ENCODE measurements at places on chromosomes 11 and 22.
A peak's percentile ranks its signal among the peaks of the same experiment; 100 is the strongest.

- H3K4me1 ChIP-seq: no peaks in the 10 kb centered on the region
- no peak overlapping the region for H3K4me3 ChIP-seq
- no peak overlapping the region for H3K27ac ChIP-seq
- H3K27me3 ChIP-seq: peaks cover 13% of the 10 kb centered on the region
- H3K36me3 ChIP-seq: no peaks in the 10 kb centered on the region
These were observed 27.9 kb upstream of the OAF start for GRCh38 chr11:120182790-120183491.

- no peak for DNase-seq
- no peak overlapping the region for H3K27ac ChIP-seq
- H3K4me1 ChIP-seq: peaks cover 5% of the 10 kb centered on the region
- H3K4me3 ChIP-seq: no peak overlapping the region
- H3K36me3 ChIP-seq: no peaks in the 10 kb centered on the region
- no peaks in the 10 kb centered on the region for H3K27me3 ChIP-seq
These were observed 27.7 kb downstream of the LRP4 start for GRCh38 chr11:46890665-46891064.

DNA sequence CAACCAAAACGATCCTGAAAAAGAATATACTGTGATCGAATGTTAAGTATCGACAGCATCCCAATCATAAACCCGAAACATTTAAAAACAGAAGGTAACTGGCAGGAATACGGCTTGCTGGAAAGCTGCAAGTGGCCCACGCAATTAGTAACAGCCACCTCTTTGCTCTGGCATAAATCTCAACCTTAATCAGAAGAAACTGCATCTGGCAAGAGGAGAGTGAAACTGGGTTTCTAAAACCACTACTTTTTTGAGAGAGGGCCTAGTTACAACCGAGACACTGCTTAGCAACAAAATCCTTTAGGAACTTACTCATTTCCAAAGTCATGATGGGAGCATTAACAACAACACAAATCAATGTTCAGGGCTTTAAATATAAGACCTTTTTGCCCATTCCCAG lies 7.9 kb downstream of the NCAPD3 start:
- H3K4me3 ChIP-seq: no peak overlapping the region
- H3K36me3 ChIP-seq: peaks cover 46% of the 10 kb centered on the region
- H3K27ac ChIP-seq: no peak overlapping the region

DNA sequence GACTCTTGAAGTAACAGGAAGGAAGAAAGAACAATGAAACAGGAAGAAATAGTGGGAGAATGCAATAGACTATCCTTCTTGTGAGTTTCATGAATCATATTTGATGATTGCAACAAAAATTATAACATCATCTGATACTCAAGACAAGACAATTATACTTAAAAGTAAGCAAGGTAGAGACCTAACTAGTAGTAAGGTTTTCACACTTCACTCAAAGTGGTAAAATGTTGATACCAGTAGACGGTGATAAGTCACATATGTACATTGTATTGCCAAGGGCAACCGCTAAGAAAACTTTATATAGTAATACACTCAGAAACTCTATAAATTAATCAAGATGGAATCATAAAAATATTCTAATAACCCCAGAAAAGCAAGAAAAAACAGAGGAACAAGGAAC lies 107.8 kb downstream of the CYP2R1 start:
- no peak for DNase-seq
- H3K27me3 ChIP-seq: no peaks in the 10 kb centered on the region
- peaks cover 38% of the 10 kb centered on the region for H3K4me1 ChIP-seq
- H3K4me3 ChIP-seq: no peak overlapping the region
- H3K27ac ChIP-seq: peak overlapping the region; percentile 19

GRCh38 chr11:10728789-10729472 lies 22.1 kb upstream of the CTR9 start:
- H3K36me3 ChIP-seq: no peaks in the 10 kb centered on the region
- H3K27ac ChIP-seq: no peak overlapping the region
- peaks cover 37% of the 10 kb centered on the region for H3K27me3 ChIP-seq

Measured in activated naive CD8-positive, alpha-beta T cell treated with anti-CD3 and anti-CD28 coated beads, Interleukin-2, amount 10 ng/mL, durations not matched to agents 7 days and 5 days (primary cell).